ENCODE measurements at places on chromosomes 6 and 20.

GRCh38 chr6:68372991-68373390 is 262.1 kb upstream of the ADGRB3 start:
- DNase-seq, result no peak

- DNase-seq, result peak; percentile 72
Observed at GRCh38 chr20:44142413-44142812, 44.6 kb downstream of the JPH2 start.

DNA sequence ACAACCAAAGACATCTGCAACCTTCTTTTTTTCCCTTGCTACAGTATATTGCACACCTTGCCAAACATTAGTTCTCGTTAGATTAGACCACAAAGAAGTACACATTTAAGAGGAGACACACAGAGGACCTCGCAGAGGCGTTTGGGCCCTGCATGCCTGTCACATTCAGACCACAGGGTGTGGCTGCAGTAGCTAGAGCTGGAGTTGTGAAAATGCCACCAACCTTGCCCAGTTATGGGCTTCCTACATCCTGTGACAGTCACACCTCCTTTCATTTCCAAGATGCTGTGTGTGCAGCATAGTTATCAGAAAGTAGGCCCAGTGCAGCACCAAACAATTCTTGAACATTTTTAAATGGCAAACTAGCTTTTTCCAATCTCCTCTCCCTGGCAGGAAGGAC is 2.4 kb downstream of the SYNE1 start:
- DNase-seq, result no peak

GRCh38 chr6:67680297-67680932 is 954.7 kb upstream of the ADGRB3 start:
- peak; percentile 40 for DNase-seq

- peak; percentile 97 for DNase-seq
Observed at GRCh38 chr6:39724787-39725631, at the start of gene KIF6. KIF6 (minus strand) TSS chr6:39725408; CDS start chr6:39725310, 98 bp downstream.

DNA sequence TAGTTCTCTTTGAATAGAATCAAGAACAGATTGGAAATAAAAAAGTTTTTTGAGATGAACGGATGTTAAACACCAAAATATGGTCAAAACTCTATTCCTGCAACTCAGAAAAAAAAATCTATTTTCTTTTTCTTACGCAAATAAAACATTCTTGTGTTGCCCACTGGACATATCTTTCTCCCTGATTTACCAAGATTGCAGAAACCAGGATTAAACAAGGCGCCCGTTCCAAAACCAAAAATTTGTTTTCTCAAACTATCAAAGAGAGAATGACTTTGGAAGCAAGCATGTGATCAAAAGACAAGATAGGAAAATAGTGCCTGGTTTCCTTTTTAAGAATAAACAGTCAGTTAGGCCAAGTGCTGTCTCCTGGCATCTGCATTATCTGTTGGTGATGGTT is 273.1 kb downstream of the CLIC5 start:
- peak; percentile 9 for DNase-seq

GRCh38 chr6:41637194-41638001 is 870 bp upstream of the MDFI start:
- DNase-seq, result no peak

GRCh38 chr6:84796343-84796742 is 31.9 kb upstream of the TBX18 start:
- no peak for DNase-seq

DNA sequence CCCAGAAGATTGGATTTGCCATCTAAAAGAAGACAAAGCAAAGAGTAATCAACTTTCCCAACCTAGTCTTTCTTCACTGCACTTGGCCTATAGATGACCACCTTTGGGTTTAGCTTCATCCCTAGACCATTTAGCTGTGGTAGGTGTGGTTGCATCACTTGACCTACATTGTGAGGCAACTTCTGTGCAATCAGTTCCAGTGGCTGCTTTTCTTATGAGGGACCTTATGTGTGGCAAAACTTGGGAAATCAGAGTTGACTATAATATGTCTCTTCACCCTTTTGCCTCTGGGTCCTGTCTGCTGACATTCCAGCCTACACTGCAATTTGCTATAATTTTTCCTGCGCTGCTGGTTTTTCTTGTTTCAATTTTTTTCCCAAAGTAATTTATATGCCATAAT is 55.2 kb downstream of the PRDM13 start:
- no peak for DNase-seq

DNA sequence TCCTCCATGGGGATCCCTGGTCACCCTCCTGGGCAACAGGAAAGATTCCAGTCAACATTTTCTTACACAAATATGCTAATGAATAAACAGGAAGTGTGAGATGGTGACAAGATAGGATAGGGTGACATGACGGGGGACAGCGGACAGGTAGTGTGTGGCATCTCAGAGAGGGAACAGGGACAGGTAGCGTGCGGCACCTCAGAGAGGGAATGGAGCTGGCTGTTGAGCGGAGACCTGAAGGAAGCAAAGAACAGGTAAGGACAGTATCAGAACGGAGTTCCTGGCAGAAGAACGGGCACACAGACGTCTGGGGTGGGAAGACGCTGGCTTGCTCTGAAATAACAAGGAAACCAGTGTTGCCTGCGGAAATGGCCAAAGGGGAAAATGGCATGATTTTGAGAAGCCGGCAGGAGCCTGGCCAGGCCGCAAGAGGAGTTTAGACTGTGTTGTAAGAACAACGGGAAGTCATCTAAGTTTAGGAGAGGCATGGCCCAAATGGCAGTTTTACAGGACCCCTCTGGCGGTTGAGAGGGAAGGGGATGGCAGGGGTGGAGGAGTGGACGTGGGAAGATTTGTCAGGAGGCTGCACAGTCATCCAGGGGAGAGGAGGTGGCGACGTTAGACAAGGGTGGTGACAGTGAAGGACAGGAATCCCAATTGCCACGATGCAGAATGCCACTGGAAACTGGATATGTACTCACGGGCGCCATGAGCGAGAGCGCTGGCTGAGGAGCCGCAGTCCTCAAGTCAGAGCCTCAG is 111.6 kb downstream of the JPH2 start:
- no peak for DNase-seq

DNA sequence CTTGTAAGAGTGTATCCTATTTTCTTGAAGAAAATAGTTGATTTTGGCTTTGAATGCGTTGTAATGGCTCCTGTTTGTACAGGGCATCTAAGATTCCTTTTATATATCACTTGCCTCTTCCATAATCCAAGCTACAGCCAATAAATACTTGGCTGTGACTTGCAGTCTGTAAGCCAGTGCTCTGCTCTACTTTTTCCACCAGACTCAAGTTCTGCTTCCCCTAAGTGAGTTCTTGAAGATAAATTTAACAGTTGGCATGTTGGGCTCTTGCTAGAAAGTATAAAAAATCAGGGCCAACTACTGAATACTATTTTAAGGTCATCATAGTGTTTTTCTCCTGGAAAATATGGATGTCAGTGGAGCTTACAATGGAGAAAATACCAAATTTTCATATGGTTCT is 36.5 kb upstream of the SCGN start:
- DNase-seq, result no peak

All from adipocyte (in vitro differentiated cells).